ENCODE measurements at places on chromosomes 5 and 9.

GRCh38 chr9:91202736-91203283, 158.9 kb downstream of the AUH start:
- DNase-seq = no peak

DNA sequence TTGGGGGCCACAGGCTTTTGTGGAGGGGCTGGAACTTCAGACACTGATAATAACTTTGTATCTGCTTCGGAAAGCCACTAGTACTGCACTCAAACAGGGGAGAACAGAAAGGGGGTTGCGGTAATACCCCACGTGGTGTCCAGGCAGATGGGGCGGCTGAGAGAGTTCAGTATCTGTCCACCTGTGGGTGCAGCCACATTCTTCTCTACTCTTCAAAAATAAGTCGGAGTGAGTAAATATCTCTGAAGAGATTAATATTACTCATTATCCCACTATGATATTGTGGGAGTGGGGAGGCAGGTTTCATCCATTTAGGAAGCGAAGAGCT, 102.1 kb upstream of the SSBP2 start:
- no peak for DNase-seq

- no peak for DNase-seq
Observed at GRCh38 chr5:80010754-80011392, 19.8 kb upstream of the MTX3 start.

- no peak for DNase-seq
Observed at GRCh38 chr5:173441053-173441628, 112.9 kb upstream of the STC2 start.

- DNase-seq = peak; percentile 20
Observed at GRCh38 chr5:41707853-41708603, 162.2 kb downstream of the OXCT1 start.

GRCh38 chr9:129467739-129468666, 152.9 kb downstream of the C9orf50 start:
- DNase-seq = no peak

Measured in HuH-7.5 (cell line).